ENCODE measurements at places on chromosomes 11 and 22. TPM values are rescaled to one million over a fixed set of nuclear protein-coding genes. Genes with fewer than 3 reads are reported as not detected.

DNA sequence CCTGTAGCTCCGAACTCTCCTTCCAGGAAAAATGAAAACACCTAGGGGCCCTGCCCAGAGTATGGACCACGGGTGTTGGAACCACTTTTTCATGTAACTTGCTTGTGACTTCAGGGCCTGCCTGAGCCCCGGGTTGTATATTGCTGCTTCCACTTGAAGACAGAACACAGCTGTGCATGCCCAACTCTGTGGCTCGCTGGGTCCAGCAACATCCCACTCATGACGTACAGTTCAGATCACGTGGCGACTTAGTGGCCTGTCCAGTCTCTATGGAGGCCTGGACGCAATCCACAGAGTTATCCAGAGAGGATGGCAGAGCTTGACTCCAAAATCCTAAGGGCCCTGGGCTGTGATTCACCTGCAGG is 6.8 kb downstream of the C11orf21 start:
- no peak for DNase-seq

GRCh38 chr11:62708793-62709192 is 1.3 kb downstream of the GNG3 start:
- no peak for DNase-seq

- DNase-seq = no peak
Observed at GRCh38 chr22:39999144-39999757, 4.5 kb downstream of the FAM83F start.

DNA sequence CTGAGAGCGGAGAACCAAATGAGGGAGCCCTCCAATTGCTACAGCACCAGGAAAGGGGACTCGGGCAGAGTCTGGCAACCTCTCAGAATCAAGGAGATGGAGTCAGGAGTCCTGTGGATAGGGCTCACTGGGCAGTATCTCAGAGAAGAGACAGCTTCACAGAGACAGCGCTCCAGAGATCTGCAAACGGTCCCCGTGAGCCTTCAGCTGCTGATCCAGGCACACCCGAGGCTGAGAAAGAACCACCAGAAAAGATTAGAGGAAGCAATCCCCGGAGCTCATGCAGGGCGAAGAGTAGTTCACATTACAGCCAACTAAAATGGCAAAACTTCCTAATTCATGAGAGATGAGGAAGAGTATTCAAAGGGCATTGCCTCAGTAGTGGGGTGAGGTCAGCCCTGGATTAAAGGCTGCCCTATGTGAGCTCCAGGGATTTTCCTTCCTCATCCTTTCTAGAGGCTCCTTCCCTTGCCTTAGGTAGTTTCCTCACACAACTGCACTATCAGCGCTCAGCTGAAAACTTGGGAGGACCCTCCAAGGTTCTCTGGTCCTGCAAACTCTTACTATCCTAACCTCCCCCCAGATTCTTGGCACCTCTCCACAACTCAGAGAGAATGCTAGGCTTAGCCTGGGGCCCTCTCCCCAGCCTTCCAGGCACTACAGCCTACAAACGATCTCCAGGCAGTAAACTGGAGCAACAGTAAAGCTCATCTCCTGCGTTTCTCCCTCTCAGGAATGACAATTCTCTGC is 23.7 kb downstream of the SCN4B start:
- no peak for DNase-seq

GRCh38 chr11:102465696-102466095 is 13.1 kb upstream of the TMEM123 start:
- no peak for DNase-seq

- DNase-seq = no peak
Observed at GRCh38 chr11:958101-958500, 32.4 kb downstream of the AP2A2 start.

ACCSL gene
- polyA plus RNA-seq = 0.16 TPM

ZNF280B gene
- 5.0 TPM for polyA plus RNA-seq

TRIM64C gene
- not detected for polyA plus RNA-seq

CCDC73 gene
- polyA plus RNA-seq = 0.26 TPM

EFEMP2 gene
- polyA plus RNA-seq = 115 TPM

LINC01488 gene
- polyA plus RNA-seq = 0.05 TPM

B4GAT1 gene
- polyA plus RNA-seq = 50.3 TPM
